ENCODE measurements at places on chromosomes 11 and 22. TPM values are rescaled to one million over a fixed set of nuclear protein-coding genes. Genes with fewer than 3 reads are reported as not detected.
A peak's percentile ranks its signal among the peaks of the same experiment; 100 is the strongest.

CRYBB1 gene
- total RNA-seq, result not detected

LINC01488 gene
- total RNA-seq, result not detected

C11orf52 gene
- 0.18 TPM for total RNA-seq

DNA sequence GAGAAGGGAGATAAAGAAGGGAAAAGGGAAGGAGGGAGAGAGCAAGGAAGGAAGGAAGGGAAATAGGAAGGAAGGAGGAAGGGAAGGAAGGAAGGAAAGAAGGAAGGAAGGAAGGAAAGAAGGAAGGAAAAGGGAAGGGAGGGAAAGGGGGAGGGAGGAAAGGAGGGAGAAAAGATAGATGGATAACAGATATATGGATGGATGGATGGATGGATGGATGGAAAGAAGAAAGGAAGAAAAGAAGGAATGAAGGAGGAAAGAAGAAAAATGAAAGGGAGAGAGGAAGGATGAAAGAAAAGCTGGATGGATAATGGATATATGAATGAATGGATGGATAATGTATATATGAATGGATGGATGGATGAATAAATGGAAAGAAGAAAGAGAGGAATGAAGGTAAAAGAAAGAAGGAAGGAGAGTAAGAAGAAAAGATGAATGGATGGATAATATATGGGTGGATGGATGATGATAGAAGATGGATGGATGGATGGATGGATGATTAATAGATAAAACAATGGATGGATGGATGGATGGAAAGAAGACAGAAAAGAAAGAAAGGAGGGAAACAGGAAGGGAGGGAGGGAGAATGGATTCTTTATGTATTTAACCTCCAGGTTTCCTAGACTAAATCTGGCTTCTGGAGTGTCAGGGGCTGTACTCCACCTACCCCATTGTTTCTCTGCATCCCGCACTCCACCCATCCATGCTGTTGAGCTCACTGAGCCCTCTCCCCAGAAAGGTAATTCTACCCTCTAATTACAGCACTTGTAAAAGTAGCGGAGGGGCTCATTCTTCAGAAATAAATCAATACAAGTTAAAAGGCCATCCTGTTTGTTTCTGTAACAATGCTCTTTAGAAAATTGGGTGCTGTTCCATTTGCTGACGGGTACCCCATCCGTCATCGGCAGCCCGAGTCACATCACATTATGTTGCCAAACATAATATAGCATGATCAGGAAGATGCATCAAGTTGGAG is 506.1 kb downstream of the MIAT start:
- DNase-seq, result no peak

DNA sequence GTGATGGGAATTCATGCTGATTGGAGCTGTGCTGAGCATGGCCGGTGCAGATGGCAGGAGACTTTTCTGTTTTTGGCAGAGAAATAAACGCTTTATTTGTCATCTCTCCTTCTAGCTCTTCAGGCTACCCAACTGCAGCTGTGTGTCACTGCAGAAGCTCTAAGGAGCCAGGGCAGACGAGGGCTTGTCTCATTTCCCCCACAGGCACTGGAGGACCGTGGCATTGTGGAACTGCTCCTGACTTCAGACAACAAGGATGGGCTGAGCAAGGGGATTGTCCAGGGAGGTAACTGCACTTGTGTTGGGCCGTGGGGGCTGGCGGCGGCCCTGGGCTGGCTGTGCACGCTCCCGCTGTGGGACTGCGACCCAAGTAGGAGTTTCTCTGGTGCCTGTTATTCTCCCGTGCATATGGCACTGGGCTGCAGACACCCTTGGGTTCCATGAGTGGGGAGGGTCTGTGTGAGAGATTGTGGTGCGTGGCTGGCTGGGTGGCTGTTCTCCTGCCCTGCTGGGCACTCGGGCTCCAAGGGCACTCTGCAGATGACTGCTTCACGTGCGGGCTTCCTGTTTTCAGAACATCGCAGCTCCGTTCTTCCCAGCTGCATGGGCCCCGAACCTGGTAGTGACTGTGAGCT is 27.2 kb downstream of the GLB1L2 start:
- no peak for DNase-seq

GRCh38 chr11:40986320-40986719 is 473.1 kb downstream of the LRRC4C start:
- no peak for DNase-seq

GRCh38 chr11:88231894-88232482 is 56.7 kb upstream of the RAB38 start:
- DNase-seq, result no peak

GRCh38 chr22:24408630-24409029 is 18.8 kb upstream of the ADORA2A start:
- DNase-seq, result no peak

DNA sequence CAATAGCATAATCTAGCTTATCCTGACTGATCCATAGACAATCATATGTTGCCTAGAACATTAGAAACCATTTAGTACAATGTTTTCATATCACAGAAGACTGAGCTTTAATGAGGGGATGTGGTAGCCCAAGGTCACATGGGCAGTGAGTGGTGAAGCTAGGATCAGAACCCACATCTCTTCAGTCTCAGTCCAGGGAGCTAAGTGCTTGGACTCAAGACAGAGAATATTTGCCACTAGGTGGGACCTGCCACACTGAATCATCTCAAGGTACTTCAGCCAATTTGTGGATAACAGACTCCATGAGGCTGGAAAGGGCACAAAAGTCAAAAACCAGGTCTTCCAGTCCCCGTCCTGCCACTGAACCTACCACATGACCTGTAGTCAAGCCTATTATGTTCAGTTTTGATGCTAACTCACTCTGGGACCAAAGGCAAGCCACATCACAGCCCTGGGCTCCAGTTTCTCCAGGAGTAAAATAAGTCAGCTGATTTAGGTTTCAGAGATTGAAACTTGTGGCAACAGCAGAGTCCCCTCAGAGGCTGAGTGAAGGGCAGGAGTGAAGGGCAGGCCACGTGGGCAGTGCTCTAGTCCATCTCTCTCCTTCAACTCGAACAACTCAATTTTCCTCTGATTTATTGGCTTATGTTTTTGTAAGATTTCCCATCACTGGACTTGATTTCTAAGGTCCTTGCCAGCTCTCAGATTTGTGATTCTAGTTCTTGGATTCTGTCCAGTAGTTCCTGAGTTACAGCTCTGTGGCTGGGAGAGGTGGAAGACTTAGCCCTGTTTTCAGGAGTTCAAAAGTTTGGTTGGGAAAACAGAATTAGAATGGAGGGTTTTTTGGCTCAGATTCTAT is 84.6 kb upstream of the PHOX2A start:
- no peak for DNase-seq

GRCh38 chr11:101509922-101510321 is 73.9 kb downstream of the TRPC6 start:
- no peak for DNase-seq

DNA sequence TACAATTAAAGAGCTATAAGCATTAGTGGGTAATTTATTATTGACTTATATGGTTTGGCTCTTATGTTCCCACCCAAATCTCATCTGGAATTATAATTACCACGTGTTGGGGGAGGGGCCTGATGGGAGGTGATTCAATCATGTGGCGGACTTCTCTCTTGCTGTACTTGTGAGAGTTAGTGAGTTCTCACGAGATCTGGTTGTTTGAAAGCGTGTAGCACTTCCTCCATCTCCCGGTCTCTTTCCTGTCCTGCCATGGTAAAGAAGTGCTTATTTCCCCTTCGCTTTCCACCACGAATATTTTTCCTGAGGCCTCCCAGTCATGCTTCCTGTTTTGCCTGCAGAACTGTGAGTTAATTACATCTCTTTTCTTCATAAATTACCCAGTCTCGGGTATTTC is 28.1 kb upstream of the CHORDC1 start:
- peak; percentile 33 for DNase-seq

DNA sequence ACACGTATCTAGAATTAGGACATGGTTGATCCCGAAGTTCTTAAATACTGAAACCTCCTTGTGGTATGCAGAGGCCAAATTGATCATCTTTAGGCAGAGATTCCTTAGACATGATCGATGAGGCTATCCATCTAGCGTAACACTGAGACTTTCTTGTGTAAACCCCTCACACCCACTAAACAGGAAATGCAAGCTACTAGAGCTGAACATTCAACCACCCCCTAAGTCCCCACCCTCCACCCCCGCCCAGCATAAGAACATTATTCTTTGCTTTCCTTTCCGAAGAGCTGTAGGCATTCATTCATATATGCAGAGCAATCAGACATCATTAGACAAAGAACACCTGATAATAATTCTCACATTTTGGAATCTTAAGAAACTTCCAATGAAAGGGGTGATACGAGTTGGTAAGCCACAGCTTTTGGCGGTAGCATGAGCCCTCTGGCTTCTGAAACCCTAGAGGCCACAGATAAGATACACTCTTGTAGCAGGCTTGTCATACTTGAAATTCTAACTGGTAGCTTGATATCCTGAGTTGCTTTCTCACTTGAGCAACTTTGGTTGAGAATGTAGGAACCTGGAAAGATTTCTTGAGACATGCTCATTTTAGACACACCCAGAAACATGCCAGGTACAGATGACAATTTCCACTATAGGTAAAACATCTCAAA is 42.2 kb downstream of the FLI1 start:
- DNase-seq, result no peak

GRCh38 chr11:65920372-65920802 is 1.2 kb downstream of the DRAP1 start:
- no peak for DNase-seq

DNA sequence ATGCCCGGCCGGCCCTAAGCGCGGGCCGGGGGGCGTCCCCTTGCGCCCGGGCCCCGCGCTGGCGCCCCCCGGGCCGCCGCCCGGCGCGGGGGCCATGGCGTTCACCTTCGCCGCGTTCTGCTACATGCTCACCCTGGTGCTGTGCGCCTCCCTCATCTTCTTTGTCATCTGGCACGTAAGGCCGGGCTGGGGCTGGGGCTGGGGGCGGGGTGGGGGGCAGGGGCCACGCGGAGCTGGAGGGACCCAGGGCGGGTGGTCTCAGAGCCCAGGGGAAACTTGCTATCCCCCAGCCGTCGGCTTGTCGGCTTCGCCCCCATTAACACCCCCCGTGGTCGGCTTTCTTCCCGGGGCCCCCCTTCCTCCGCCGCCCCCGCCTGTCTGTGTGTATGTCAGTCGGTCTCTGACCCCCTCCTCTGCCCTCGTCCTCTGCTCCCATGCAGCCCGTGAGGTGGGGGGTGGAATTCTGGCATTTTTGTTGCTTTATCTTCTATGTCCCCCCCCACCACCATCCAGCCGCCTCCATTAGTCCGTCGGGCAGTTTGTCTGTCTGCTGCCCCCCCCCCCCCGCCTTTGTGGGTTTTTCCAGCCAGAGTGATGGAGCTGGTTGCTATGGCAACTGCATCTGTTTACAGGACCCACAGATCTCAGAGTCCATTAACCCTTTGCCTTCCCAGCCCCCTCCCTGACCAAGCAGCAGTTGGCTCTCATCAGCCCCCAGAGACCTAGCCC is 552 bp downstream of the CNIH2 start:
- no peak for DNase-seq

DNA sequence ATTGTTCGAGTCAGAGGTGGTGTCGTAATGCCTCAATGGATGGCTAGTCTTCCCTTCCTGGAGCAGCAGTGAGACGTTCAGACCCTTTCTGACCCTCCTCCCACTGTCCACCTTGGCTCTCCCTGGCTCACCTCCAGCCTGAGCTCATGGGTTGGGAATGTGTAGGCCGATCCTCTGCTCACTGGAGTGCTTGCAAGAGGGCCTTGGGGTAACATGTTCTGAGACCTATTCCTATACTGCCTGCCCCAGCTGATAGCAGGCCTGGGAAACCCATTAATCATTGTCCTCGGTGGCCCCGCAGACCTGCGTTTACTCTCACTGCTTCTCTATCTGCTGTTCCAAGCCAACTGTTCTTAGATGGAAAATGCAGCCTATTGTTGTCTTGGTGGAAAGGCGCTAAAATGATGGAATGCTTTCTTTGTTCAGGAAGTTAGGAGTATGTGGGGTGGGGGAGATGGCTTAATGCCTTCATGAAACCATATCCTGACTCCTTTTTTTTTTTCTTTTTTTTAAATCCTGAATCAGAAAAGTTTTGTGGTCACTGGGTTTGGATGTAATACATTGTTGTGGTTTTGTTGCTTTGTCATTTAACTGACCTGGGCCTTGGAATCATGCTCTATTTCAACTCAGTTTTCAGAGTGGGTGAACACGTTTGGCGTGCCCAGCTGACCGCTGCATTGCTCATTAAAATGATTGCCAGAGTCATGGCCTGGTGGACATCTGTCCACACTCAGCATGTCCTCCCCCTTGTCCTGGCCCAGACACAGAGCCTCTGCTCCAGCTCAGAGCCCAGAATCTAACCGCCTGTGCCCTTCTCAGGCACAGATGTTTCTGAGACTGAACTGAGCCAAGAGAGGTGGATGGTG is 72.5 kb downstream of the MICAL2 start:
- no peak for DNase-seq

GRCh38 chr22:44482776-44483175 is 15.3 kb downstream of the RTL6 start:
- no peak for DNase-seq

DNA sequence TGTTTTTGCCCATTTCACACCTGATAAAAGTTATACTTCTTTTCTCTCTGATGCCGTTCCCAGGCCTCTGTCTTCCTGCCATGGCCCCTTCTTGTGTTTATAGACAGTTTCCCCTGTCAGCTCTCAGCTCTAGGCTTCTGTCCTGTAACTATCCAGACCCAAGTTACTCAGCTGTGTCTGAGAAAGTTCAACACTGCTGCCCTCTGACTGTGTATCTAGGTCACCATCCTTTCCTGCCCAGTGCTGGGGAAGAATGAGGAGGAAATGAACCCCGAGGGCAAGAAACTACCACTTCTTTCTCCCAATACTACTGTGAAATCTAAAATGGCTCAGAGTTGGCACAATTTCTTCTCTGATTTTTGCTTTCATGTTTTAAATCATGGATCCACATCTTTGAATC is 29.6 kb downstream of the SNX19 start:
- peak; percentile 58 for DNase-seq

DNA sequence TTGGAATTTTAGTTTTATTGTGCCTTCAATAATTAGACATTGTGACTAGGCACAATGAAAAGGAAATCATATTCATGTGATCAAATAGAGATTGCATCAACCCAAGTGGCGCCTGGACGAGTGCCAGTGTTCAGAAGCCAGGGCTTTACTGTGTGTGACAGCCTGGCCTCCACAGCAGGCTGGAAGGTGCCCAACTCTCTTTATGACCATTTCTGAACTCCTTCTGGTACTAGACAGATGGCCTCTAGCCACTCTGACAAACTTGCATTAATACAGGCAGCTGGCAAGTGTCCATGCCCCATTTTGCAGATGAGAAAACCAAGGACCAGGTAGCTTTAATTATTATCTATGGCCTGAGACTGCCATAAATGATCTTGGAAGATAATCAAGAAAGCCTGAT is 8.3 kb upstream of the POU2AF1 start:
- no peak for DNase-seq

- DNase-seq, result no peak
Observed at GRCh38 chr11:23398052-23398451, 537.8 kb upstream of the CCDC179 start.

GRCh38 chr22:46289244-46289891 is 7.3 kb upstream of the GTSE1 start:
- DNase-seq, result no peak

DNA sequence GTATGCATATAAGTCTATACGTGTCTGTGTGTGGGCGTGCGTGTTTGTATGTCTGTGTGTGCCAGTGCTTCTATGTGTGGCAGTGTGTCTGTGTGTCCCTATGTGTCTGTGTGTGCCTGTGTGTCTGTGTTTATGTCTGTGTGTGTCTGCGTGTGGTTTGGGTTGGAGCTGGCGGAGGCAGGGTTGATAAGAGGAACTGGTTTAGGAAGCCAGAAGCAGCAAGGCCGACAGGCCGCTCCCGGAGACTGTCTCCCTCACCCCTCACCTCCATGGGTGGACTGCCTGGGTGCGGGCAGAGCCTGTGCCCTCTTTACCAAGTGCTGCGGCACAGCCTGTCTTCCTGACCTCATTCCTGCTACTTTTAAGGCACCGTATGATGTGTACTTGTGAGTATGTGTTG is 327.1 kb upstream of the B3GAT1 start:
- DNase-seq, result no peak
